ENCODE measurements at places on chromosomes 6 and 20. TPM values are rescaled to one million over a fixed set of nuclear protein-coding genes. Genes with fewer than 3 reads are reported as not detected.

VWA7 gene
- 12.2 TPM for total RNA-seq

XKR7 gene
- not detected for total RNA-seq

DDX27 gene
- total RNA-seq: 34.2 TPM

CGA gene
- total RNA-seq: not detected

MAP1LC3A gene
- total RNA-seq: 10.5 TPM

PSORS1C1 gene
- not detected for total RNA-seq

SMLR1 gene
- total RNA-seq: not detected

ZC2HC1B gene
- total RNA-seq: not detected

ELOVL5 gene
- total RNA-seq: 157 TPM

OR2H1 gene
- not detected for total RNA-seq

TNFRSF6B gene
- total RNA-seq: not detected

RBPJL gene
- total RNA-seq: not detected

ENPP3 gene
- 0.45 TPM for total RNA-seq

SLC22A2 gene
- total RNA-seq: not detected

GGT7 gene
- total RNA-seq: 5.9 TPM

ME1 gene
- 0.10 TPM for total RNA-seq

SNX21 gene
- 1.6 TPM for total RNA-seq

BAG2 gene
- 5.7 TPM for total RNA-seq

WFDC10B gene
- not detected for total RNA-seq

PACSIN1 gene
- total RNA-seq: 1.8 TPM

LY6G6C gene
- not detected for total RNA-seq

PPP1R11 gene
- 62.6 TPM for total RNA-seq

MICA gene
- 12.3 TPM for total RNA-seq

TPX2 gene
- 138 TPM for total RNA-seq

ALDH5A1 gene
- 2.5 TPM for total RNA-seq

TNNC2 gene
- not detected for total RNA-seq

TMEM242 gene
- 10.8 TPM for total RNA-seq

ARFGEF2 gene
- total RNA-seq: 18.1 TPM

DSP gene
- total RNA-seq: 0.15 TPM

ARHGAP40 gene
- total RNA-seq: not detected

HAO1 gene
- total RNA-seq: not detected

ADGB gene
- total RNA-seq: not detected

ARMH2 gene
- total RNA-seq: 1.5 TPM

ANKRD66 gene
- total RNA-seq: not detected

OR12D3 gene
- total RNA-seq: not detected

VAPB gene
- total RNA-seq: 31.3 TPM

TAF4 gene
- total RNA-seq: 20.0 TPM

LTB gene
- total RNA-seq: 1,194 TPM

CYP21A2 gene
- total RNA-seq: 0.23 TPM

MROH8 gene
- 2.2 TPM for total RNA-seq

Measured in activated CD4-positive, alpha-beta memory T cell treated with anti-CD3 and anti-CD28 coated beads, Interleukin-2, amount 10 ng/mL, durations not matched to agents 7 days and 5 days (primary cell).